Stimulated activated CD8-positive, alpha-beta memory T cell treated with anti-CD3 and anti-CD28 coated beads, Interleukin-2, amount 100 ng/mL, for 1 hour (primary cell): ENCODE measurements at places on chromosomes 4 and X.

GRCh38 chrX:22193851-22194659, 78.7 kb upstream of the CBLL2 start:
- no peak for DNase-seq

GRCh38 chr4:155684892-155685541, 18.4 kb downstream of the GUCY1A1 start:
- DNase-seq: no peak

GRCh38 chrX:153944800-153945150, 332 bp upstream of the RENBP start:
- DNase-seq: no peak

GRCh38 chr4:187467224-187467623, 528.3 kb upstream of the ZFP42 start:
- DNase-seq: no peak

GRCh38 chr4:56220261-56220660, 167.0 kb downstream of the AASDH start:
- DNase-seq: no peak

- DNase-seq: no peak
Measured at GRCh38 chr4:182538031-182538430, 294.8 kb downstream of the TENM3 start.

DNA sequence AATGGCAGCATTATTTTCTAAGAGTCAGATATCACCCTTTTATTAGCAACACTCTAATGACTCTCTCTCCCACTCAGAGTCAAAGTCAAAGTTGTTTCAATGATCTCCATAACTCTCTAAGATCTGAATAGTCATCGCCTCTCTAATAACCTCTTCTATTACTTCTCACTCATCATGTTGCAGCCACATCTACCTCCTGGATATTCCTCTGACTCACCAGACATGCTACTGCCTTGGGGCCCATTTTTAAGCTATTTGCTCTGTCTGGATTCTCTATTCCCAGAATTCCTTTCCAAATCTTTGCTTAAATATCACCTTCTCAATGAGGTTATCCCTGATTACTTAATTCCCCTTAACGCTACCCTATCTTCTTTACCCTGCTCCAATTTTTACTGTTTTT, 391.8 kb upstream of the MAGEB16 start:
- no peak for DNase-seq

DNA sequence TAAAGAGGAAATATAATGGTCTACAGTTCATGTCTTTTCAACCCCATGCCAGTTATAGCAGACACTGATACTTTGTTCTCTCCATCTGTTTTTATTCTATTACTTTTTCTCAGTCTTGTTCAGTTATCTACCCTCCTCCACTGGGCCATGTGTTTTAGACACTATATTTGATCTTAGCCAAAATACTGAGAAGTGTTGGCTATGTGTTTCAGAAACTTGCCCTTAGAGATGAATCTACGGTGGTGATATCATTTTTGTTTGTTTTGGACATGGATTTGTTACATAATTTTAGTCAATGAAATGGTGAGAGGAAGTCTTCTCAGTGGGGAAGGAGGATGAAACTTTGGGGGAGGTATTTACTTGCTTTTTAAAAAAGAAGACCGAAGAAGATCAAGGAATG, 211.5 kb upstream of the DDX53 start:
- DNase-seq: no peak

DNA sequence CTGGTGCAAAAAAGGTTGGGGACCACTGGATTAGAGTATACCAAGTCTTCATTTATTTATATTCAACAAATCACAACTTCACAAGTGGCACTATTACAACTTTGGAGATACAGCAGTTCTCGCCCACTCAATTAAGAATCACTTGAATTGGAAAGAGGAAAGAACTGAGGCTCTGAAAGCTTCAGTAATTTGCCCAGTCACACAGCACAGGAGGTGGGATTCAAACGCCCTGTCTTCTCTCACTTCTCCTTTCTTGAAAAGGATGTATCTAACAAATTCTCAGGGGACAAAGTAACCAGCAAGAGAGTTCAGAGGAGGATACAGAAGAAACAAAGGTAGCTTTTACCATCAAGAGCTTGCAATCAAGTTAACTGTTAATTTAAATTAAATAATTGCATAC, 12.4 kb downstream of the SMIM14 start:
- no peak for DNase-seq

GRCh38 chrX:85611926-85612325, 232.5 kb upstream of the POF1B start:
- DNase-seq: no peak

DNA sequence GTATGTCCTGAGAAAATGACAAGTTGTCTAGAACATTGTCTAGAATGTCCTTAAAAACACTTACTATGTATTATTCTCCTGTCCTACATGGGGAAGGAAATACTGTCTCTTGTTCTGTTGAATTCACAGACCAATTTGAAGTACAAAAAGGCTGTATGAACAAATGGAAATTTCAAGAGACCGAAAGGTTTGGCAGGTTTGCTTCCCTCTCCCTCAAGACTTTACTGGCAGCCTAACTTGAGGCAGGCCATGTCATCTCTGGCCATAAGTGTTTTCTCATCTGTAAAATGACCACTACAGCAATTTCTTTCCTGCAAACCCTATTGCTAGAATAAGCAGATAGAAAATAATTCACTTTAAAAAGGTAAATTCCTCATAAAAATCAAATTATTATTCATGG, 191.2 kb upstream of the BMP3 start:
- DNase-seq: no peak

DNA sequence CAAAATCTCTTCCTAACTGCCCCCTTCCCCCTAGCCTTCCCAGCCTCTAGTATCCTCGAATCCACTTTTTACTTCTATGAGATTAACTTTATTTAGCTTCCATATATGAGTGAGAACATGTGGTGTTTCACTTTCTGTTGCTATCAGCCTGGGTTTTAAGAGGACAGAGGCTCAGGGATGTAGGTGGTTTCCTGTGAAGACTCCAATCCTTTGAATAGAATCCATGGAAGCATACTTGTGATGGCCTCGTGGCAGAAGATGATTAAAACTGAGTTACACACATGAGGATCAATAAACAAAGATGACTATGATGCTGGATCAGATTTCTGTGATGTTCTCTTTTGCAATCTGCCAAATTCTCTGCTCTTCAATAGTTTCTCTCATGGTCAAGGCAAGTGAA, 29.8 kb downstream of the CD99L2 start:
- no peak for DNase-seq

DNA sequence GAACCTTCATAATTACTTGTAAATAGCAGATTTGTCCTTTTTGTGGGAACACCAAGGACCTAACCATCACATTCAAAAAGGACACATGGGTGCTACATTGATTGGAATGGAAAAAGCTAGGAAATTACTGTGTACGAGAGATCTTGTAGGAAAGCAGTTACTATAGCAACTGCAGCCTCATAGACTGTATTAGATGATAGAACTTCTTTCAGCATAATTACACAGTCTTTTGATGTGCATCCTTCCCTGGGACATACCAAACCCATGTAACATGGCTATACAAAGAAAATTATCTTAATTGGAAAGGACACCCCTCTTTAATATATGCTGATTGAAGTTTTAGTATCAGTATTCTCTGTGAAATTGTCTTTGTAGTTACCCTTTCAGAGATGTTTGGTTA, 130.7 kb upstream of the CTSO start:
- no peak for DNase-seq

- no peak for DNase-seq
Measured at GRCh38 chr4:109389369-109390114, 44.1 kb upstream of the SEC24B start.

DNA sequence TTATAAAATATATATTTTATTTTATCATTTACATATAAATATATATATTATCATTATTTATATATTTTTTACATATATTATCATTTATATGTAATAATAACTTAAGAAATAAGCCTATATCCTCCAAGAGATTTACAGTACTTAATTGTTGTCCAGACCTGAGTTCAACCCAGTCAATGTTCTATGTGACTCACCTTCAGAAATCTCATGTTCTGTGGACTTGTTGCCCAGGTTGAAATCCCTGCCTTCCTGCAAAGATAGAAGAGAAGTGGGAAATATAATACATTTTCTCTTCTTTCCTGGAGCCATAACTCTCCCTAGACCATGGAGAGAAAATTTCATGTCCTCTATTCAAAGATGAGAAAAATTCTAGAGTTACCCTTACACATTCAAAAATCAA, 247.3 kb downstream of the PARM1 start:
- no peak for DNase-seq

GRCh38 chr4:84110040-84110439, 389.1 kb downstream of the NKX6-1 start:
- DNase-seq: no peak

- no peak for DNase-seq
Measured at GRCh38 chr4:24032371-24032989, 142.6 kb upstream of the PPARGC1A start.

GRCh38 chr4:73211968-73212367, 46.6 kb downstream of the ANKRD17 start:
- DNase-seq: no peak

GRCh38 chr4:186200516-186200915, 9.1 kb downstream of the CYP4V2 start:
- DNase-seq: no peak

DNA sequence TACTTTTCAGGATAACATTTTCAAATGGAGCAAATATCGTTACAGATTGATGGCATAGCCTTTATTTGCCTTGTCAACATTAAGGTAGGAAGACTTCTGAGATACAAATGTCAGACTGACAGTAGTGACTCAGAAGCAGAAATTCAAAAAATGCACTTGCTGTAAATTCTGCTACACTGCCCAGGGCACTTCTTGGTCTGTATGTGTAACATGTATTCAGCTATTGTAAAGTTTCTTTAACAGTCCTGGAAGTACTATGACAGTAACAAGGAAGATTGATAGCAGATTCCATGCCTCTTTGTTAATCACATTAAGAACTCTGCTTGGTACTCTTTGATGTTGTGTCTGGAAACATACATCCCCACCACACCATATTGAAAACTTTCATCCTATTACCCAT, 69.6 kb upstream of the PCDH18 start:
- DNase-seq: no peak

- no peak for DNase-seq
Measured at GRCh38 chrX:112359906-112360305, 277.3 kb upstream of the TRPC5 start.
